ENCODE measurements at places on chromosomes 3 and 15. TPM values are rescaled to one million over a fixed set of nuclear protein-coding genes. Genes with fewer than 3 reads are reported as not detected.

ST3GAL6 gene
- not detected for total RNA-seq

ISLR2 gene
- total RNA-seq: not detected

TRH gene
- not detected for total RNA-seq

GRCh38 chr15:28082891-28083684 lies 16.0 kb downstream of the OCA2 start:
- no peak for DNase-seq
- H3K27me3 ChIP-seq: peaks cover 16% of the 10 kb centered on the region
- H3K4me1 ChIP-seq: peaks cover 12% of the 10 kb centered on the region
- no peak overlapping the region for H3K27ac ChIP-seq
- H3K4me3 ChIP-seq: no peak overlapping the region

- no peak overlapping the region for H3K27ac ChIP-seq
- H3K36me3 ChIP-seq: no peaks in the 10 kb centered on the region
- peaks cover 4% of the 10 kb centered on the region for H3K27me3 ChIP-seq
- no peaks in the 10 kb centered on the region for H3K4me1 ChIP-seq
These were observed 124.3 kb upstream of the EIF1B start for GRCh38 chr3:40185029-40185695.

DNA sequence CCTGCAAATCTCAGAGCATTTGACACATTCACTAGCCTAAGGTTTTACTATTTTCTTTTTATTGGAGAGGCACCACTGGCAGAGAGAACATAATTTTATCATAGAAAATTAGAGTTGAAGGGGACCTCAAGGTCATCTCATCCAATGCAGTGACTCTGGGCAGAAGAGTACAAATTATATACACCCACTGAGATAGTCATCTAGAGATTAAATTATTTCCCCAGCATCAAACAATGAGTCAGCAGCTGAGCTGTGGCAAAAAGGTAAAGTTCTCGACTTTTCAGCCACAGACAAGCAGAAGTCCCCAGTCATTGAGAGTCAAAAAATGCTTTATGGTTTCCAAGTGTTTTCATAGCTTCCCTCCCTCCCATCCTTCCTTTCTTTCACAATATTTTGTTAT lies 39.3 kb upstream of the SEMA6D start:
- no peaks in the 10 kb centered on the region for H3K4me1 ChIP-seq
- H3K4me3 ChIP-seq: no peak overlapping the region
- H3K27ac ChIP-seq: no peak overlapping the region

DNA sequence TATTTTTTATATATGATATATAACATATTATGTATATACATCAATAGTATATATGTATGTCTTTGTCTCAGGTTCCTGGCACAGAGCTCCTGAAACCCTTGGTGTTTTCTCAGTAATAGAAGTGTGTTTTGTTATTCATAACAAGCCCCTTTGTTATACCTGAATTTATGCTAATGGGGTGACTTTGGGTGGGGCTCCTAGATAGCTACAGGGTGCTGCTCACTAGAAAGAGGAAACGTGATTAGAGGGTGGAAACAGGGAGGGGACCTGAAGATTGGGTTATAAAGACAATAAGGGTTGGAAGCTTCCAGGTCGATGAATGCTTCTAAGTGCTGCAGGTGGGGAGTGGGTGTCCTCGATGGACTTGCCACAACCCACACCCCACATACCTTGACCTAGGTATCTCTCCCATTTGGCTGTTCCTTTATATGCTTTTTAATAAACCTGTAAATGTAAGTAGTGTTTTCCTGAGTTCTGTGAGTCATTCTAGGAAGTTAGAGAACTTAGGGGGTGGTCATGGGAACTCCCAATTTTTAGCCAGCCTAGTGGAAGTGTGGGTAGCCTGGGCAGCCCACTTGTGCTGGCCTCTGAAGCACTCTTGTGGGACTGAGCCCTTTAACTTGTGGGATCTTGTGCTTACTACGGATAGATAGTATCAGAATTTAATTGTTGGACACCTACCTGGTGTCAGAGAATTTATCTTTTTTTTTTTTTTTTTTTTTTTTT lies 36.9 kb upstream of the C15orf39 start:
- DNase-seq: no peak
- no peak overlapping the region for H3K4me3 ChIP-seq
- peaks cover 8% of the 10 kb centered on the region for H3K27me3 ChIP-seq
- H3K27ac ChIP-seq: no peak overlapping the region
- H3K36me3 ChIP-seq: peaks cover 4% of the 10 kb centered on the region
- H3K4me1 ChIP-seq: peaks cover 22% of the 10 kb centered on the region

DNA sequence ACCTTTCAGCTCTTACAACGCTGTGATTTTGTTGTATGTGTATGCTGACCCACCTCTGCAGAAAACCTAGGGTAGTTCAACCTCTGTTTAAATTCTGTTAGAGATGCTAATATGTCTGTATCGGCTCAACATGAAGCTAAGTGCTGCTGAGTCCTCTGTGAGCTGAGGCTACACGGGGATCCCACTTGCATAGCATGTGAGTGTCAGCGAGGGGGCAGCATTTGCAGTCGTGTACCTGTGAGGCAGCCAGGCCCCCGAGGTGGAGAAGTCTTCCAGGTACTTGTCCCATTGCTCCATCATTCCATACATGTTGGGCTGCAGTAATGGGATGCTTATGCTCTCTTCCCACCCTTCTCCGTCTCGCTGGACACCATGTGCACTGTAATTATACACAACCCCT lies 3.7 kb downstream of the MKRN2OS start:
- no peak for DNase-seq
- peaks cover 2% of the 10 kb centered on the region for H3K36me3 ChIP-seq
- H3K27ac ChIP-seq: no peak overlapping the region

GRCh38 chr15:23854912-23855659 lies 168.0 kb upstream of the NDN start:
- H3K27ac ChIP-seq: no peak overlapping the region
- H3K27me3 ChIP-seq: no peaks in the 10 kb centered on the region
- no peaks in the 10 kb centered on the region for H3K36me3 ChIP-seq
- H3K4me3 ChIP-seq: no peak overlapping the region
